ENCODE measurements at places on chromosomes 3 and 15. TPM values are rescaled to one million over a fixed set of nuclear protein-coding genes. Genes with fewer than 3 reads are reported as not detected.

DNA sequence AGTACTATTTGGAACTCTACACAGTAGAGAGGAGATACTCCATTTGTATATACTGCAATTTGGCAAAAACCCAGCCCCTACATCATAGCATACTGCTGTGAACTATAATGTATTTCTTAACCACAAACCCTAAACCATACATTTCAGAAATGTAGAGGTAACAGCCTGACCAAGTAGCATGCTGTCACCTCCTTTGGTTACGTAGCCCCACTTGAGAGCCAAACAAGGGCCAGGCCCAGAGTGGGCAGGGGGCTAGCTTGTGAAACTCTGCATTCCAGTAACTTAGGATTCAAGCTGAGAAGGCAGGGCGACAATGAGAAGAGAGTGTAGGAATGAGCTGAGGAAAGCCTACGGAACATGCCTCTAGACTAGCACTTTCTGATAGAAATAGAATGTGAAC is 135.8 kb downstream of the GREM1 start:
- H3K27me3 ChIP-seq: no peaks in the 10 kb centered on the region
- no peak overlapping the region for H3K4me3 ChIP-seq
- H3K36me3 ChIP-seq: no peaks in the 10 kb centered on the region
- H3K4me1 ChIP-seq: no peaks in the 10 kb centered on the region
- H3K27ac ChIP-seq: no peak overlapping the region
- no peak for DNase-seq

DNA sequence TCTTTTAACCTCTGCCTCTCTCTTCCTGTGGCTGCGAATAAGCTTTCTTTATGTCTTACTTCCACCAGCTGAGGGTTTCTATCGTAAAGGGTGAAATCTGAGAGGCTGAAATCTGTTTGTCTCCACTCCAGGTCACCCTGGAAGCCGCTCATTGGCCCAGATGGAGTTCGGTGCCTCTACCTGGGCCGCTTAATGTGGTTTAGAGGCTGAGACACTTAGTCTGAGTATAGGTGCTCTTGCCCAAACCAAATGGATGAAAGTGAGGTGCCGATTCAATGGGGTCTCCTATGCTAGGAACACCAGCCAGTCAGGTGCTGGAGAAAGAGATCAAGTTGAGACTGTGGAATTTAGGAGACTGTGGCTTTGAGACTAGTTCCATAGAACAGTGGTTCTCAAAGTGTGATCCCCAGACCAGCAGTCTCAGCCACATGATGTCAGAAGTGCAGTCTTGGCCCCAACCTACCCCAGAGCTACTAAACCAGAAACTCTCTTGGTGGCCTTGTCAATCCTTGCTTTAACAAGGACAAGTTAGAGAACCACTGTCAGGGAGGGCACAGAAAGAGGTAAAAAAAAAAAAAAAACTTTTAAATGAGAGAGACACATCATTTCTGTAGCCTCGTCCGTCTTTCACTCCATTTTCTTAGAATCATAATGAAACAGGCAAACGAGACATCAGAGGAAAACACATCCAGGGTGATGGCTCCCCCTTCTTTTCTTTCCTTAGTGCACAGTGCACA is 54.9 kb upstream of the CCR2 start:
- H3K36me3 ChIP-seq: no peaks in the 10 kb centered on the region
- no peak for DNase-seq
- H3K4me3 ChIP-seq: no peak overlapping the region
- peaks cover 14% of the 10 kb centered on the region for H3K27me3 ChIP-seq
- H3K4me1 ChIP-seq: no peaks in the 10 kb centered on the region

- peaks cover 25% of the 10 kb centered on the region for H3K36me3 ChIP-seq
- no peak overlapping the region for H3K4me3 ChIP-seq
- H3K27ac ChIP-seq: no peak overlapping the region
- H3K4me1 ChIP-seq: no peaks in the 10 kb centered on the region
Measured at GRCh38 chr15:81152339-81152738, 18.3 kb downstream of the CFAP161 start.

DNA sequence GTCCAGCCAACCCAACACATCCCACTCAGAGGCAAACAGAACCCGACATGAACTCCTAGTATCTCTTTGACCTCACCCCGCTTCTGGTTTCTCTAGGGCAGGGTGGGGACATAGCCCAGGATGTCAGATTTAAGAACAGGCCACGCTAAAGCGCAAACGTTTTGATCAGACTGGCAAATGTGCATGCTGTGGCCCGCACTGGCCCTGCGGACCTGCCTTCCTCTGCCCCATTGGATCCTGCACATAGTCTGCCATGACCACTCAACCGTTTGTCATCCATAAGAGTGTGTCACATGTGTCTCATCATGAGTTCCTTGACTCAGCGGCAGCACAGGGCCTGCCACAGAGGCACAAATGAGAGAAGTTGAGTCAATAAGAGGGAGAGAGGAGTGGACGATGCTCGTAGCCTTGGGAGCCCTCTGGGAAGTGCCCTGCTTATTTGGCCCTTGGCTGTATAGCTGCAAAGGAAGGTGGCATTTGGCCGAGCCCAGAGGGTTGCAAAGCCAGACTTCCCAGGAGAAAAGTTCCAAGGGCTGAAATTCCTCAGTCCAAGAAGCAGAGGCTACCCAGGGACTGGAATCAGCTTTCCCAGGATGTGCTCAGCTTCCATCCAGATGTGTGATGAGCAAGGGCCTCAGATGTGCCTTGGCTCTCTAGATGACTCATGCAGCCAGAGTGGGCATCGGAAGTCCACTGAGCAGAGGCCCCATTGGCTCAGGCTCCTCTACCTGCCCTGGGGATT is 55.5 kb upstream of the SLCO2A1 start:
- no peaks in the 10 kb centered on the region for H3K4me1 ChIP-seq
- peaks cover 11% of the 10 kb centered on the region for H3K27me3 ChIP-seq
- no peak overlapping the region for H3K27ac ChIP-seq
- no peaks in the 10 kb centered on the region for H3K36me3 ChIP-seq
- H3K4me3 ChIP-seq: no peak overlapping the region

DNA sequence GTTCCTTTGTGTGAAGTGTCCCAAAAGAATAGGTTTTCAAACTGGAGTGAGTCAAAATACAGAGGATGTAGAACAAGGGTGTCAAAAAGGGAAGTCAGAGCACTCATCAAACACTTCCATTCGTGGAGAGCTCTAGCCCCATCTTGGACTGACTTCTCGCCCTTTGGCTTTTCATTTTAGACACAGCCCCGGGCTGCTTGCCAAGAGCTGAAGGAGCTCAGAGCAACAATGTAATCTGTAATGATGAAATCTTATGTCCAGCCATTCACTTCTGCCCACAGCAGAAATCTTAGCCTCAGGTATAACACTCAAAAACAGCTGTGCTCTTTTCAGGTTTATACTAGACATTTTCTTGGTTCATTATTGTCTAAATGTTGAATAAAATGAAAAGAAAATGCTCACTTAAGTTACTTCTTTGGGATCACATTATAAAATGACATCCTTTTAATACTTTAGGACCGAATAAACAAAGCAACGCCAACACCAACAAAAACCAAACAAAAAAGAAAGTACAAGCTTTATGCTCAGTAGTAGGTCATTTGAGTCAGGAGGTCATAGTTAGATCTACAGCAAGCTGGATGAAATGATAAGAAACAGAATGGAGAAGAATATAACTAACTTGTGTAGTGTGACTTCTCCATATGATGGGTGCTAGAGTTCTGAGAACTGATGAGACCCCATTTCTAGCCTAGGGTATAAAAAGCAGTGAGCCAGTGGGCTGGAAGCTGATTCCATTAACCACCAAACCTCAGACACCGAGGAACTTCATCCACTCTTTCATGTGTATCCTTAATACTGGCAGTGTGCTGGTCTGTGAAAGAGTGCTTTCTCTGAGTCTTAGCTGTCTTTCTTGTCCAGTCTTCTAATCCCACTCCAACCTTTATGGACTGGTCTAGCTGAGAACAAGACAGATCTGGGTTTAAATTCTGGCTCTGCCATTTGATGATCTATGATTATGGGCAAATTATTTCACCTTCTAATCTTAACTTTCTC is 131.8 kb upstream of the SLC7A14 start:
- H3K4me1 ChIP-seq: peaks cover 19% of the 10 kb centered on the region
- H3K27ac ChIP-seq: peak overlapping the region; percentile 50
- H3K27me3 ChIP-seq: no peaks in the 10 kb centered on the region
- H3K4me3 ChIP-seq: no peak overlapping the region

GRCh38 chr15:43134157-43134635 is 810 bp downstream of the TMEM62 start:
- no peaks in the 10 kb centered on the region for H3K4me1 ChIP-seq
- peaks cover 33% of the 10 kb centered on the region for H3K36me3 ChIP-seq
- peak overlapping the region; percentile 74 for H3K27ac ChIP-seq
- H3K4me3 ChIP-seq: peak overlapping the region; percentile 62

DNA sequence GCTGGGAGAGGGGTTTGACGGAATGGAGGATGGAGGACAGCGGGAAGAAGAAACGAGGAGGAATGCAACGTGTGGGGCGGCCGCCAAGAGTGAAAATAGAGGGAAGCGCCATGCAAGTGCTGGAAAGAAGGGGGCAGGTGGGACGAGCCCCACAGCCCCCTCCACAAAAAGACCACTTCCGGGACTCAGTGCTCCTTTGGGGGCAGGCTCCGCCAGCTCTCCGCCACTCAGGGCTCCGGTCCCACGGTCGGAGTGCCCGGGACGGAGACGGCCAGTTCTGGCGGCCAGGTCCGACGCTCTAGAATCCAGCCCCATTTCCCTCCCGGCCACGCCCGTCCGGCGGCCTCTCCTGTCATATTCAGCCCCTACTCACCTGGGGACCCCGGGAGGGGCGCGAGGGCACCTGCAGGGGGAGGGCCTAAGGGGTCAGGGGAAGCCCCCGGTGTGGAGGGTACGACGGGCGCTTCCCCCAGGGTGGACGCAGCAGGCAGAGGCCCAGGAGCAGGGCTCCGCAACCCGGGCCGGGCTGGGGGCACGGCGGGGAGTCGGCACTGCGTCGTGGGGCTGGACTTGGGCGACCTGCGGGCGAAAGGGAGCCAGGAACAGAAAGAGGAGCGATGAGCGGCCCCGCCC is 25.5 kb upstream of the CSPG4 start:
- H3K27me3 ChIP-seq: no peaks in the 10 kb centered on the region
- peak overlapping the region; percentile 69 for H3K4me3 ChIP-seq
- H3K4me1 ChIP-seq: peaks cover 27% of the 10 kb centered on the region
- peak; percentile 36 for DNase-seq
- H3K36me3 ChIP-seq: no peaks in the 10 kb centered on the region
- 0 out of 3 replicates have a peak overlapping the region, but pooled peaks have one; percentile 34 for H3K27ac ChIP-seq

DNA sequence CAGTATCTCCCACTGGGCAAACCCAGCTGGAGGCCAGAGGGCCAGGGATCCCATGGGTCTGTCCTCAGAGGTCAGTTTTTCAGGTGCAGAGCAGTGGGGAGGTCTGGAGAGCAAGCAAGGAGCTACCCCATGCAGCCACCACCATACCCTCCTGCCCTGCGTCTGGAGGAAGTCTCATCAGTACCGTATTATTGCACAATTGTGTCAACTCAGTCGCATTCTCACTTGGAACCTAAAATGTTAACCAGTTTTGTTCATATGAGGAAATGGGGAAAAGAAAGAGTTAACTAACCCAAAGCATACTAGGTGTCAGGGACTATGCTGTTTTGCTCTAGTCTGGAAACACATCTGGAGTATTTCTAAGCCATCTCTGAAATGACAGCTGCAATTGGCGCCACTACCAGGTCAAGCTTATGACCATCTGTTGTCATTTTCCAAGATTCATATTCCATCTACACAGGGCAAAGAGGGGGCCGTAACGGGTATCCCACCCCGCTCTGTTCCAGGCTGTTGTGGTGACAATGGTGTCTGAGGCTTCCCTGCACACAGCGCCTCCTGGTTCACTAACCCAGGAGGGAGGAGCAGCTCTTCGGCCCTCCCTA is 16.9 kb upstream of the APBA2 start:
- no peak overlapping the region for H3K27ac ChIP-seq
- no peak overlapping the region for H3K4me3 ChIP-seq
- no peaks in the 10 kb centered on the region for H3K4me1 ChIP-seq
- no peaks in the 10 kb centered on the region for H3K36me3 ChIP-seq

- no peak overlapping the region for H3K27ac ChIP-seq
- H3K4me3 ChIP-seq: no peak overlapping the region
- DNase-seq: no peak
- no peaks in the 10 kb centered on the region for H3K27me3 ChIP-seq
- no peaks in the 10 kb centered on the region for H3K4me1 ChIP-seq
Measured at GRCh38 chr3:135141160-135141559, 346.1 kb downstream of the EPHB1 start.

DNA sequence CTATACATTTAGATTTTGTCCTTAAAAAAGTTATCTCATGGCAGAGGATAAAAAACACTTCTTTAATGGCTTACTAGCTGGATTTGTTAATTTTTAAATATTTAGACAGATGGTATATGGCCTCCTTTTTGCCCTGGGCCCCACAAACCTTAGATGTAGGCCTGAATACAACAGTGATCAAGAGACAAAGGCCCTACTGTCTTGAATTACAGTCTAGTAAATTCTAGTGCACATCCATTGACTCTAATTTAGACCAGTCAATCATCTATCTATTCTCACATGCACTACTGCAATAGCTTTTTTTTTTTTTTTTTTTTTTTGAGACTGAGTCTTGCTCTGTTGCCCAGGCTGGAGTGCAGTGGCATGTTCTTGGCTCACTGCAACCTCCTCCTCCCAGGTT is 452.8 kb downstream of the FHIT start:
- no peaks in the 10 kb centered on the region for H3K4me1 ChIP-seq
- H3K4me3 ChIP-seq: no peak overlapping the region
- H3K27me3 ChIP-seq: no peaks in the 10 kb centered on the region

- no peaks in the 10 kb centered on the region for H3K27me3 ChIP-seq
- peaks cover 3% of the 10 kb centered on the region for H3K4me1 ChIP-seq
- H3K36me3 ChIP-seq: no peaks in the 10 kb centered on the region
- no peak overlapping the region for H3K27ac ChIP-seq
Measured at GRCh38 chr15:63456258-63456657, 48.1 kb upstream of the USP3 start.

DNA sequence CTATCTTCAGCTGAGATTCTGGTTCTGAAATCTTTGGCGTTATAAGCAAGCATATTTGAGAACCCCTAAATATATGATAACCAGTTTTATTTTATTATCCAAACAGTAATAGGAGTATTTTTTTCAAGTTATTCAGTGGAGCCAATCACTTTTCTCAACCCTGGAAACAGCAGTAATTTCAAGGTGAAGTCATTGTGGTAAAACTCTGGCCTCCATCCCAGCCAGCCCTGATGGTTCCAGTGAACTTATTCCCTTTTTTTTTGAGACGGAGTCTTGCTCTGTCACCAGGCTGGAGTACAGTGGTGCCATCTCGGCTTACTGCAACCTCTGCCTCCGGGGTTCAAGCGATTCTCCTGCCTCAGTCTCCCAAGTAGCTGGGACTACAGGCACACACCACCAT is 545.4 kb upstream of the IL12A start:
- DNase-seq: no peak
- H3K27me3 ChIP-seq: no peaks in the 10 kb centered on the region
- H3K36me3 ChIP-seq: no peaks in the 10 kb centered on the region
- no peak overlapping the region for H3K4me3 ChIP-seq
- no peak overlapping the region for H3K27ac ChIP-seq

Gene FBLN2
- 0.04 TPM for total RNA-seq

Gene MYEF2
- total RNA-seq: 0.29 TPM

Gene STARD9
- total RNA-seq: 6.0 TPM

Gene MST1R
- 8.1 TPM for total RNA-seq

Gene IL16
- total RNA-seq: 16.0 TPM

Gene PLA2G4B
- total RNA-seq: 5.2 TPM

Gene ZNF148
- total RNA-seq: 14.1 TPM

Gene ZNF774
- total RNA-seq: 3.0 TPM
